Mesothelial cell of epicardium (in vitro differentiated cells): ENCODE measurements at places on chromosomes 2 and 18.

- peak; percentile 43 for DNase-seq
These were observed 516 bp downstream of the EIF2AK2 start for GRCh38 chr2:37156071-37156856.

DNA sequence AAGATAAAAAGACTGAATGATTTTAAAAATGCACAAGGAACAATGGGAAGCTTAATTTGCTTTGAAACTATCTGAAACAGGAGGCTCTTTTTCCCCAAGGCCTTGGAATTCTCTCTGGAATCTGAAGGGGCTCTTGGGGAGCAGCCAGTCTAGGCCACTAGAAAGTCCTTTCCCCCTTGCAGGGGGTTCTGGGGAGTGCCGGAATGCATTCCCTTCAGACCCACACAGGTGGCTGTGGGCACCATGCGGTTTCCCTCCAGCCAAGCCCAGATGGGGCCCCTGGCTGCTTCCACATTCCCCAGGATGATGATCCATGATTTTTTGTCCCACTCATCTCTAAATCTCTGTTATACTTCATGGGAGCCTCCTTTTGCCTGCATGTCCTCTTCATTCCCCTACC, 10.7 kb downstream of the GPR45 start:
- DNase-seq: no peak

DNA sequence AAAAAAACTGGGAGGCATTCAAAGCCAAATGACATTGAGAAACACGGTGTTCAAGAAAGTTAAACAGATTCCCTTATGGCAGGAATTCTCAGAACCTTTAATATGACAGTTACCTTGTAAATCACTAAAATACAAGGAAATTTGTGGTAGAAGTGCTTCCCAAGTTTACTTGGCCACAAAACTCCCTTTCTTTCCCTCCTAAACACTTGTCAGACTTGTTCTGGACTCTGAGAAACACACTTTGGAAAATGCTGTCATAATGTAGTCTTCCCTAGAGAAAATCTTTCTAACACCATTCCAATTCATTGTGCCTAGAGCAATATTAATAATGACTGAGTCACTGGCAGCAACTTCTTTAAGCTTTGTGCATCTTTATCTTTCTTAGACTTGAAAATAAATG, 140.4 kb downstream of the ANKRD44 start:
- no peak for DNase-seq

DNA sequence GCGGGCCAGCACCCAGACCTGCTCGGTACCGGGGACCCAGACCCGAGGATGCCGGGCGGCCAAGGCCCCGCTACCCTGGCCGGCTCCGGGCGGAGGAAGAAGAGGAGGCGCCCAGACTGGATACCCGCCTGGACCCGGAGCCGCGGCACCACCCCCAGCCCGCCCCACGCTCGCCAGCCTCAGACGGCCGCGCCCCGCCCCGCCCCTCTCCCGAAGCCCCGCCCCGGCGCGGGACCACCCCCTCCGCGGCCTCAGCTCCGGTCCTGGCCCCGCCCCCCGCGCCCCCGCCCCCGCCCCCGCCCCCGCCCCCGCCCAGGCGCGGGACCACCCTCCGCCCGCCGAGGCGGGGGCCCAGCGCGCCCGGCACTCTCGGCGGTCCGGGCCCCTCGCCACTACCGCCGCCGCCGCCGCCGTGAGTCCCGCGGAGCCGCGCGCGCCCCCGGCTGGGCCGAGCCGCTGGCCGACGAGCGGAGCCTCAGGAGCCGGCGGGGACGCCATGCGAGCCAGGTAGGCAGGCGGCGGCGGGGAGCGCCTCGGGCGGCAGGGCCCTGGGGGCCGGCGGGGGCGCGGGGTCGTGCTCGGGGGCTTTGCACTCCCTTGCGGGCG, at the start of gene SH3BP4:
TSS of gene SH3BP4 (plus strand) at position 354 of the 606 bp plus-strand sequence. CDS start 82,986 bp downstream, outside the sequence.
- DNase-seq: peak; percentile 78

- no peak for DNase-seq
These were observed 1.7 kb downstream of the EML4 start for GRCh38 chr2:42170619-42171395.

DNA sequence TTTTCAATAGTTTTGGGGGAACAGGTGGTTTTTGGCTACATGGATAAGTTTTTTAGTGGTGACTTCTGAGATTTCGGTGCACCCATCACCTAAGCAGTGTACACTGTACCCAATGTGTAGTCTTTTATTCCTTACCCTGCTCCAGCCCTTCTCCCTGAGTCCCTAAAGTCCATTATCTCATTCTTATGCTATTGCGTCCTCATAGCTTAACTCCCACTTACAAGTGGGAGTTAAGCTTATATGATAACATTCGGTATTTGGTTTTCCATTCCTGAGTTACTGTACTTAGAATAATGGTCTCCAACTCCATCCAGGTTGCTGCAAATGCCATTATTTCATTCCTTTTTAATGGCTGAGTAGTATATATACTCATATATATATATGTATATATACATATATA, 90.9 kb upstream of the ACSL3 start:
- no peak for DNase-seq

DNA sequence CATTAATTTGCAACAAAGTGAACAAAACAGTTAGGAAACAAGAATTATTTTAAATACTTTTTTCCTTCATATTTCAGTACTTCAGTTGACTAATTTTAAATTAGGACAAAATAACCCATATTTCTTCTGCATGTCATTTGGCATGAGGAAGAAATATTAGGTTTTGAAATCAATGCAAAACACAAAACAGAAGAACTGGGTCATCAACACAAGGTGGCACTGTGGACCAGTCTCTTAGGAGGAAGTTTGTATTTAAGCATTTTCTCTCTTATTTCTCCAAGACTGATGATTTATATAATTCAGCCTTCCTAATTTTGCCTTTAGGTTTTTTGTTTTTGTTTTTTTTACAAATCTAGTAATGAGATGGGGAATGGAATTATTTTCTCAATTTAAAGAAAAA, 352.8 kb upstream of the KCNH7 start:
- no peak for DNase-seq

DNA sequence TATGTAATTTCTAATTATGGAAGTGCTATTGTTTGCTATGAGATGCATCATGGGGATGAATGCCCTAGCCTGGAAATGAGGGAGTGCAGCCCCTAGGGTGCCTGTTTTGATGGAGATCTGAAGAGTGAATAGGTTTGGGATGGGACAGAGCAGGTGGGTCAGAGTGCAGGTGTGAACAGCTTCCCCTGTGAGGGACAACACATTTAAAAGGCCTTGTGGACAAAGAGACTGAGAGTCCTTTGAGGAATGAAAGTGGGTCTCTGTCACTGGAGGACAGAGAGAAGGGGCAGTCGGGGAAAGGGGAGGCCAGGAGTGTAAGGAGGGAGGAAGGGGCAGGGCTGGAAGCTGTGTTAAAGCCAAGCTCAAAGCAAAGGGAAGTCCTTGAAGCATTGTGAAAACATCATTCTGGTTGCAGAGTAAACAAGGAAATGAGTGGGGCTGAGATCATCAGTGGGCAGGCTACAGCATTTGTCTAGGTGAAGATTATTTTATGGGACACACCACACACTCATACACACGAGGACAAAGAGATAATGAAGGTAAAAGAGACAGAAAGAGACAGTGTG, 877.6 kb downstream of the SLC4A3 start:
- no peak for DNase-seq

DNA sequence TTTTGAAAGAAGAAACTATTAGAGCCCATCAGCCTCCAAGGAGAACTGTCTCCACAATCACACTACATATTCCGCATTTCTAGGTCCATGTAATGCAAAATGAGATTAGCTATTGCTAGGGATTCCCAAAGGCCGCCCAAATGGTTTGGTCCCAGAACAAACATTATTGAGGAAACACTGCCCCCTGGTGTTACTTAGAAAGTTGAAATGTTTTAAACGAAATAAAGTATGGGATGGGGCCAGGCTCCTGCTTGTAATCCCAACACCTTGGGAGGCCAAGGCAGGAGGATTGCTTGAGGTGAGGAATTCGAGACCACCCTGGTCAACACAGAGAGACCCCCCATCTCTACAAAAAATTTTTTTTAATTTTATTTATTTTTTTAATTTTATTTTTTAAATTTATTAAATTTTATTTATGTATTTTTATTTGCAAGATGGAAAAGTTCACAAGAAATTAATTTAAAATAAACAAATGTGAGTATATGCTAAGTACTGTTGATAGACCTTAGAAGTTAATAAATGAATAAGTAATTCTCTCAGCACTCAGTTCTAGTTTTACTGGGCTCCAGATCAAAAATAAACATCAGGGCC, 5.5 kb downstream of the NHEJ1 start:
- no peak for DNase-seq

DNA sequence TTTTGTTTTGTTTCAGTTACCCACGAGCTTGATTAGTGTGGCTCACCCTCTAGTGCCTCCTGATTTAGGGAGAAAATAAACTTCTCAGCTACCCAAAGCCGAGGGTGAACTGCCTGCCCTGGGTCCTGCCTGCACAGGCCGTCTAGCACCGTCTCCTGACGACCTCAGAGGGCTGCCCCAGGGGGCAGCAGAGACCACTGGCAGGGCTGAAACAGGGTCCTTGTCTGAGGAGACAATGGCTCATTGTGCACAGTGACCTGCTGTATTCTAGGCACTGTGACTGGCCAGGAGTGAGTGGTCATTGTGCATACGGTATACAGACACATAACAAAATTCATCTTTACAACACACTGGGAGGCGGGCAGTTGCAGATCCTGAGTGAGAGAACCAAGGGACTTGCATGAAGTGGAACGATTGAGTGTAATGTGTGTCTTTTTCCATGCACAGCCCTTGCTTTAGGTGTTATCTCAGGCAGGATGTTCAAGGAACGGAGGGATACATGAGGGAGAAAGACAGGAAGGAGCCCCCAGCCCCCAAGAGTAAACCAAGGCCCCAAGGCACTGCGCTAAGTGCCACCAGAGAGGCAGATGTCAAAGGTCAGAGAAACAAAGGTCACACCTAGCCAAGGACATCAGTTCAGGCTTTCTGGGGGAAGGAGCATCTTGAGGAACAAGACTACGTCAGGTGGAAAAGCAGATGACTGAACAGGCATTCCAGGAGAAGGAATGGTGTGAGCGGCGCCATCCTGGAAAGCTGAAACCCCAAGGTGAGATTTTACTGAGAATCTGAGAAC, 421.3 kb downstream of the LPIN1 start:
- no peak for DNase-seq

GRCh38 chr2:230447455-230448451, 31.8 kb downstream of the SP100 start:
- DNase-seq: no peak

DNA sequence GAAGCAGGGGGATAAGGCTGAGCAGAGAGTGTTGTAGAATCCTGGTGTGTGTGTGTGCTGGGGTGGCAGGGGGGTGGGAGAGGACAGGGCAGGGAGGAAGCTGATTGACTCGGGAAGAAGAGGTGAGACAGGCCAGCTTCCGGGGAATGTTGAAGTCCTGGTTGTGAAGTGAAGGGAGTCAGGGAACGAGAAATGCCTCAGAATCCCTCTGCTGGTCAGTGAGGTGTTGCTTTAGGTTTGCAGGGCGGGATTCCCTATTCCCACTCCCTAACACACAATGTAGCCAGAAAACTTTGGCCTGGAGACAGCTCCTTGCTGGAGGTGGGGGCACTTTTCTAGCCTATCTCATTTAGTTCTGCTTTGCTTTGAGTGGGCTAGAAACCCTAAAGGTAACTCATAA, 265.1 kb downstream of the HAUS1 start:
- DNase-seq: no peak

DNA sequence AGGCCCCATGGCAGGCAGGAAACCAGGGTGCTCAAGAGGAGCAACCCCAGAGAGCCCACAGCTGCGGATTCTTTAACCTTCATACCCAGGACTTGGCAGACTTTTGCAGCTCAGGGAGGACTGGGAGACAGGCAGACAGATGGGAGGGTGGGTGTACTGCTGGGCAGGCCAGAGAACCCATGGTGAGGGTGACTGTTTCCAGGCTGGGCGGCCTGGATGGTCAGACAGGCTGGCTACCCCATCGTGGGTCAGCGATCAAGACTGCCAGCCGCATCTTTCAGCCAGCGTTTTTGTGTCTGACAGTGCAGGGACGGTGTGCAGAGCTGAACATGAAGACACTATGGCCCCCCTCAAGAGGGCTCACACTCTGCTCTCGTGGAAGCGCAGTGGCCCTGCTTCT, 82.2 kb downstream of the MARCO start:
- no peak for DNase-seq

DNA sequence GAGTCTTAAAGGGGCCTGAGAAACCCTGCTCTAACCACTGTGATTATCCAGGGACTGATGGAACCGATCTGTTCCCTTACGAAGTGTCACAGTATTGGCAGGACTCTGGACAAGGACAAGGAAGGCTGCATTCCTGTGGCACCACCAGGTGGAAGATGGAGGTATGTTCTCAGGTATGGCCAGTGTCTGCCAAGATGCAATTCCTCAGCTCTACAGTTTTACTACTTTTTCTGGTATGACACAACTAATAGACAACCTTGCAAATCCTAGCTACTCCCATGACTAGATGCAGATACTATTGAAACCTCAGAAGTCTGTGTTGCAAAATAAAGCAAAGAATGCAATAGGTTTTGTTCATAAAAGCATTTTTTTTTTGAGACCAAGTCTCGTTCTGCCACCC, 14.6 kb downstream of the RAB31 start:
- DNase-seq: no peak

- DNase-seq: no peak
These were observed 434.9 kb upstream of the MYT1L start for GRCh38 chr2:2765839-2766495.

GRCh38 chr2:47026748-47027534, 111.3 kb upstream of the MCFD2 start:
- DNase-seq: no peak

DNA sequence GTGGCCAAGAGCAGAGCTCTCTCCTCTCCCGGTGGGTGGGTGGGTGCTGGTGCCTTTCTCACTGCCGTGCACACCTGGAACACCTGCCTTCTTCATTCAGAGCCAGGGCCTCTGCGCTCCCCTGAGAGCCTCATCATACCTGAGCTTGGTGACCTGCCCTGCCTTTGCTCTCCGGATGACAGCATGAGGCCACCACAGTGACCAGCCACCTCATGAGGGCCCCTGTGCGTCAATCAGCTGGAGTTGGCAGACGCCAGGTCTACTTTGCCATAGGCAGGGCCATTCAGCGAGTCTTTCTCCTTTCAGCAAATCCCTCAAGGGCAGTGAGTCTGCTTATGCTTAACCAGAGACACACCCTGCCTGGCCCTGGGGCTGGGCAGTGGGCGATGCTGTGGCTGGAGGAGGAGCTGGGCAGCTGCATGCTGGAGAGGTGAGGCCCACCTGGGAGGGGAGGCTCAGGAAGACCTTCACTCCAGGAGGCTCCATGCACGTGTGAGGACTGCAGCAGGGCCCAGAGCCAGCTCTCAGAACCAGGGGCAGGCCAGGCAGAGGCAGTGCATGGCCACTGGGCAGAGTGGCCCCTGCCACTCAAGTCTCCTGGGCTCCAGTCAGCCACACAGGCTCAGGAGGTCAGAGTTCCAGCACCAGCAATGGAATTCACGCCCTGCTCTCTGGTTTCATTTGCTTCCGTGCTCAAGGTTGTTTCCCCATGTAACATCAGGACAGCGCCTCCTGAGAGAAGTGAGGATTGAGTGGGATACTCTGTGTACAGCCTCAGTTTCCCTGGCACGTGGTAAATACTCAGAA, 417.5 kb upstream of the MYT1L start:
- DNase-seq: no peak
